ENCODE measurements at places on chromosomes 4 and X.

GRCh38 chrX:68387776-68388175, 45.5 kb downstream of the OPHN1 start:
- no peak overlapping the region for H3K27ac ChIP-seq
- H3K36me3 ChIP-seq = no peaks in the 10 kb centered on the region
- no peaks in the 10 kb centered on the region for H3K27me3 ChIP-seq
- DNase-seq = no peak

- H3K27ac ChIP-seq = no peak within 1 kb of the TSS
- no peaks in the 10 kb centered on the region for H3K36me3 ChIP-seq
- no peaks in the 10 kb centered on the region for H3K4me1 ChIP-seq
- DNase-seq = no peak
- no peak within 1 kb of the TSS for H3K4me3 ChIP-seq
Observed at GRCh38 chrX:108736509-108737479, at the start of gene IRS4. Gene IRS4 (minus strand): TSS chrX:108736563.

DNA sequence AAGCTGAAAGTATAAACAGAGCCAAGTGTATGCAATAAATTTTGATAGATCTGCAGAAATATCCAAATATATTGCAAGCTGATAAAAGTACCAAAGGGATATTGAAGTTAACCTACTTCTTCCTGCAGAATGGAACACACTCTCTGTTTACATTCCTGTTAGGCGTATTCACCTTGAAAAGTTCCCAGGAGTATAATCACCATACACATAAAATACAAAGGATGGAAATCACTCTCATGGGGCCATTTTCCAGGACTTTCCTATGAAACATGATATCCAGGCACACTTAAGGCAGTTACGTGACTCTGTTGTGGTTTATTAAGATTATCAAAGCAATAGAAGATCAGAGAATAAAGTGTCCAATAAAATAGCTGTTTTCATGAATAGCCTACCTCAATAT, 1142.3 kb downstream of the NLGN4X start:
- H3K36me3 ChIP-seq = no peaks in the 10 kb centered on the region
- H3K27ac ChIP-seq = no peak overlapping the region
- no peak for DNase-seq
- no peak overlapping the region for H3K4me3 ChIP-seq

DNA sequence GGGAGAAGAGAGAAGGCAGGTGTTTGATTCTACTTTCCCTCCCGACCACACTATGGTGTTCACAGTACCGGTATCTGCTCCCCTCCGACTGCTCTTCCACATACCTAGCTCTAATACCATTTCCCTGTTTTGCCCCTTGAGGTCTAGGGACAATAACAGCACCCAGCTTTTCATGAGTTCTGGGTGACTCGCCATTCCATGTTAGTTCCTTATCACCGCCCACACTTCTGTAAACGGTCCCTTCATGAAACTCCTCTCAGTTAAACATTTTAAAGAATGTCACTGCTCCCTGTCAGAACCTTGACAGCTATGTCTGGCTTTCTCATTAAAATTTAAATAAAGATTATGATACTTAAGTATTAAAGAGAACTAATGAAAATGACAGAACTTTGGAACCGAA, 136.7 kb downstream of the ADAMTS3 start:
- DNase-seq = no peak
- no peaks in the 10 kb centered on the region for H3K36me3 ChIP-seq

DNA sequence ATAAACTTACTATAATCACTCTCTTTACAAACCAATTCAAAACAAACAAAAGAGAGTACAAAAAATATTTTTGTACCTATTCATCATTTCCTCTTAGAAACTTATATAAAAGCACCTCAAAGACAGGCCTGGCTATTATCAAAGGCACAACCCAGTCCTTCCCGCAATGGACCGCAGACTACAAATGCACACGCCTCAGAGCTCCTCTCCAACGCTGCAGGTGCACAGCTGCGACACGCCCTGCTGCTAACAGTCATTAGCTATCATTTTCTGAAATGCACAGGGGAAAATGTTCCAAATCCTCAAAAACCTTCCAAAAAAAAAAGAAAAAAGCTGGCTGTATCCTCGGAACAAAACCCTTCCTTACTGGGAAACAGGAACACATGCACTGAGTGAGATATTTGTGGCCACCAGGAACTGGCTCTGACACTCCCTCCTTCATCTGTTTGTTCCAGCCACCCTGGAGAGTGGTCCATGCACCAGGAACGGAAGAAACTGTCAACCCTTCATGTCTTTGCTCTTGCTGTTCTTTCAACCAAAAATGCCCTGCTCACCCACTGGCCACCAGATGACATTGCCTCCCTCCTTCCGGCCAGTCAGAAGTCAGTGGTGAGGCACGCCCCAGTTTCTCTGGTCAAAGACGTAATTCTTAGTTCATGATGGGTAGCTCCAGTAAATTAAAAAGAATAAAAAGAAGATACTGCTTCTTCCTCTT, 16.7 kb downstream of the IRF2 start:
- H3K27ac ChIP-seq = no peak overlapping the region
- no peaks in the 10 kb centered on the region for H3K36me3 ChIP-seq
- H3K4me1 ChIP-seq = peaks cover 17% of the 10 kb centered on the region
- DNase-seq = no peak
- no peak overlapping the region for H3K4me3 ChIP-seq

DNA sequence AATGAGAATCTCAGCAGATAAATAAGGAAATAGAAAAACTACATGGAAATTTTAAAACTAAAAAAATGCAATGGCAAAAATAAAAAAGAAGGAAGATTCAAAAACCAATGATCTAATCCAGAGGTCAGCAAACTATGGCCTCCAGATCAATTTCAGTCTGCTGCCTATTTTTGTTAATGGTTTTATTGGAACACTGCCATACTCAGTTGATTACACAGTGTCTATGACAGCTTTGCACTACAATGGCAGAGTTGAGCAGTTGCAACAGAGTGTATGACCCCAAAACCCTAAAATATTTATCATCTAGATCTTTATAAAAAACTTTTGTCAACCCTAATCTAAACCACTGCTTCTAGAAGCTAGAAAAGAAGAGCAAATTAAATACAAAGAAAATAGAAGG, 170.3 kb downstream of the RAB28 start:
- H3K27me3 ChIP-seq = no peaks in the 10 kb centered on the region
- H3K4me1 ChIP-seq = no peaks in the 10 kb centered on the region
- no peak for DNase-seq
- no peaks in the 10 kb centered on the region for H3K36me3 ChIP-seq
- no peak overlapping the region for H3K27ac ChIP-seq

DNA sequence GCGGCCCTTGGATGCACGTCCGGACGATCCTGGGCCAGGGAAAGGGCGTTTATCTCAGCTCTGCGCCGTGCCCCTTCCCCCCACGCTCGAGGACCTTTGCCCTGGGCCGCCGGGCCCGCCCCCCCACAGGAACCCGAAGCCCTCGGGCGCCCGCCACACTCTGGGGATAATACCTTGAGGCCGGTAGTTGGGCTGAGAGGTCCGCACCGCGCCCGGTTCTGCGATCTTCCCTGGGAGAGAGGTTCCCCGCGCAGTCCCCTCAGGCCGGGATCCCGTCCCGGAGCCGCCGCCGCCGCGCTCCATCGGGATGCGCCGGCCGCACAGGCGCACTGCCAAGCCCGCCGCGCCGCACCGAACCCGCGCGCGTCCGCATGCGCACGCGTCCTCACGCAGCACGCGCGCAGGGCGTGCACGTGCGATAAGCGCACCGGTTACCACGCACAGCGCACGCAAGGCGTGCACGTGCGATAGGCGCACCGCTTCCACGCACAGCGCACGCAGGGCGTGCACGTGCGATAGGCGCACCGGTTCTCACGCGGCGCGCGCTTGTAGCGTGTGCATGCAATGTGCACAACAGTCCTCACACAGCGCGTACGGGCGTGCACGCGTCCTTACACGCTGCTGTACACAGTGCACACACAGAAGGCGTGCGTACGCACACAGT, at the start of gene MAP7D2:
Gene MAP7D2, minus strand, starts transcription at position 331 of the 664 bp plus-strand sequence. Its CDS starts 28 bp downstream, at position 303.
- no peak for DNase-seq
- H3K4me1 ChIP-seq = peaks cover 2% of the 10 kb centered on the region
- H3K27ac ChIP-seq = no peak within 1 kb of the TSS
- H3K27me3 ChIP-seq = no peaks in the 10 kb centered on the region

DNA sequence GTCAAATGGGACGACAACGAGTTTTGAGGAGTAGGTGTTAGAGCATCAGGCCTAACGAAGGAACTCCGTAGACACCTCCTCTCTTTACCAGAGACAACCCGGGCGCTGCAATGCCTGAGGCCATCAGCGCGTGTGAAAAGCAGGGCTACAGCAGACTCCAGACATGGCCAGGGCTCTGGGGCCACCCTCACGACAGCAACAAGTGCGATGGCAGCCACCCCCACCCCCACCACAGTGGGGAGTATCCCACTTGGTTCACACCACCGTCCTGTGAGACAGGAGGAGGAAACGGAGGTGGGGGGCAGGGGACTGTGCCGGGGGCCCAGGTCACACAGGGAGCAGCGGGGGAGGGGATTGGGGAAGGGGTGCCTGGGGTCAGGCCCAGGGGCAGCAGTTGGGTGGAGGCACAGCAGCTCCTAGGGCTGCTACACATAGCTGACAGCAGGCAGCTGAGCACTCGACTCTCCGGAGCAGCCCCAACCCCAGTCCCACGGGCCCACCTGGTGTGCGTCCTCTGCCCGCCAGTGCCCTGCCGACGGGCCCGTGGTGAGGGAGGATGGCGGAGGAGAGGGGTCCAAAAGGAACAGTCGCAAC, 8.5 kb downstream of the LRPAP1 start:
- H3K27ac ChIP-seq = no peak overlapping the region
- no peaks in the 10 kb centered on the region for H3K27me3 ChIP-seq

GRCh38 chr4:47914926-47915237, 499 bp upstream of the NFXL1 start:
- no peak overlapping the region for H3K27ac ChIP-seq
- H3K4me1 ChIP-seq = peaks cover 16% of the 10 kb centered on the region
- no peak for DNase-seq
- H3K27me3 ChIP-seq = no peaks in the 10 kb centered on the region
- peak overlapping the region; percentile 99 for H3K4me3 ChIP-seq

DNA sequence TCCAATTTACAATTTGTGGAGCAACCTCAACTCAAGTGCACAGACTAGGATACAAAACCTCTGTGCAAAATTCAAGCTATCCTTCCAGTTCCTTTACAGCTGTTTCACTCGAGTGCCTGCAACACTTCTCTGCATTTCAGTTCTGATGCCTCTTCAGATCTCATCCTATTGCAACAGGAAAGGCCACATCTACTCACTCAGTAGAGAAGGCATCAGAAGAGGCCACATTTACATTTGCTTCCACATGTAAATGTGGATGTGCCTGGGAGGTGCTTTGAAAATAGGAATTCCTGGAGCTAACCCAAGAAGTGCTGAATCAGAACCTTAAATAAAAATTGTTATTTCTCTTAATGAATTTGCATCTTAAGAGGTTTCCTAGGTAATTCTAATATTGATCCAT, 45.8 kb upstream of the SERTM2 start:
- H3K4me3 ChIP-seq = no peak overlapping the region
- H3K27me3 ChIP-seq = no peaks in the 10 kb centered on the region
- no peak overlapping the region for H3K27ac ChIP-seq
- no peak for DNase-seq

DNA sequence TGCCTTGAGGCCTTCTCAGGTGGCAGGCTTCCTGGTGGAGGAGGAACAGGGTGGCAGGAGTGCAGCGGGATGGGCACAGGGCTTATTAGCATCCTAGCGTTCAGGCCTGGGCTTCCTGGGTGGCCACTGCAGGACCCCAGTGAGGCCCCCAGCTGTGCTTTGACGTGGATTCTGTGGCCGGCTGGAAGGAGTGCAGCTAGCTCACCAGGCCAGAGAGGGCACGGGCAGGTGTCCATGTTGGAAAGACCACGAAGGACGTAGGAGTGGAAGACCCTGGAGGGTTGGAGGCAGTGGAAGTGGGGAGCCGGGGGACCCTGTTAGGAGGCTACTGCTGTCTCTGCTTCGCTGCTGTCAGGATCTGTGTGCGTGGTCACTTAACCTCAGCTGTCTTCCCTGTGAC, 13.3 kb upstream of the TADA2B start:
- no peak overlapping the region for H3K27ac ChIP-seq
- peaks cover 54% of the 10 kb centered on the region for H3K36me3 ChIP-seq
- no peaks in the 10 kb centered on the region for H3K27me3 ChIP-seq
- H3K4me1 ChIP-seq = no peaks in the 10 kb centered on the region
- no peak for DNase-seq

DNA sequence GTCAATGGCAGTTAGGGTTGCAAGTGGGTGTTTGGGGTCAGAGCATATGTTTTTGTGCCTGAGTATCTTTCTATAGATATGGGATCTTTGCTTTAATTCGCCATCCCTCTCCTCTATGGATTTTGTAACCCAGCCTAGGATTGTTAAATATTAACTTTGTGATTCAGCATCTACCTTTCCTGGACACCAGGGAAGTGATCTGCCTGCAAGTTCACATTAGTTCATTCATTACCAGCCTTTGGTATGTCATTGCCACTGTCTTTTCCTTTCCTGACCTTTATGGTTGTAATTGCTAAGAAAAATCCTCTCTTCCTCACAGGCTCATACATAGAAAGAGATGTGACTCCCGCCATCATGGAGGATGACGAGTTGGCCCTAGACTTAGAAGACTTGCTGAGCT, 73.8 kb downstream of the KIT start:
- H3K4me1 ChIP-seq = no peaks in the 10 kb centered on the region
- no peaks in the 10 kb centered on the region for H3K27me3 ChIP-seq
- no peak overlapping the region for H3K27ac ChIP-seq
- DNase-seq = no peak

- no peaks in the 10 kb centered on the region for H3K36me3 ChIP-seq
- no peak overlapping the region for H3K4me3 ChIP-seq
- no peaks in the 10 kb centered on the region for H3K27me3 ChIP-seq
- no peak for DNase-seq
Observed at GRCh38 chr4:34466411-34466810, 1777.9 kb downstream of the ARAP2 start.

DNA sequence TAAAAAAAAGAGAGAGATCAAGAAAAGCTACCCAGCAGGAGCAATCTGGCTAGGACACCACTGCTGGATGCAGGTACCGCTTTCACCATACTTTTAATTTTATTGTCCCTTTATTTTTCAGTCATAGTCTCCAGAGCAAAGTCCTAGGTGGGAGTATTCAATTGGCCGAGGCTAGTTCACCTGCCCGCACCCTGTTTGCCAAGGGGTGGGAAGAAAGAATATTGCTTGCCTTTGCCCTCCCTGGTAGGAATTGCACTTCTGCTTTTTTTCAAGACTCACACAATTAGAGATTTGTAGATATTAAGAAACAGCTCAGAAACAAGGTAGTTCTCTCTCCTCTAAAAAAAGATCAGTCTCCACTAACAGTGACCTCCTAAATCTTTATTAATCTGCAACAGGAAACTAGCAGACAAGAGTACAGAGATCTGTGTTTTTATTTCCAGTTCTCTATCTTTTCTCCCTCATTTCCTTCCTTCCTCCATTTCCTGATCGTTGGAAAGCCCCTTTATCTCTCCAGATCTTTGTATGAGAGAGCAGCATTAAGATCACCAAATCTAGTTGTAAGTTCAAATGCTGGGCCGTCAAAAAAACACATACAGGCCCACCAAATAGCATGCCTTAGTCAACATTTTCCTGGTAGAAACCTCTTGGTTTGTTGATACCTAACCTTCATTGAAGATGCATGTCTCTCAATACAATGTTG, 9.4 kb upstream of the RPGR start:
- no peaks in the 10 kb centered on the region for H3K36me3 ChIP-seq
- no peak overlapping the region for H3K27ac ChIP-seq
- H3K4me1 ChIP-seq = no peaks in the 10 kb centered on the region
- H3K4me3 ChIP-seq = no peak overlapping the region
